Thyroid gland (tissue), 4 donors: ENCODE measurements at places on chromosomes 3 and 15. TPM values are rescaled to one million over a fixed set of nuclear protein-coding genes. Genes with fewer than 3 reads are reported as not detected.

- H3K27me3 ChIP-seq, result no peaks in the 10 kb centered on the region
- no peak overlapping the region for H3K4me3 ChIP-seq
- H3K36me3 ChIP-seq, result no peaks in the 10 kb centered on the region
- DNase-seq, result no peak
- no peak overlapping the region for H3K27ac ChIP-seq
Observed at GRCh38 chr3:150653110-150653561, 50.0 kb downstream of the SELENOT start.

- H3K4me1 ChIP-seq, result peaks cover 60% of the 10 kb centered on the region
- DNase-seq, result no peak
- peaks cover 11% of the 10 kb centered on the region for H3K36me3 ChIP-seq
- peak overlapping the region; percentile 83 for H3K27ac ChIP-seq
- no peaks in the 10 kb centered on the region for H3K27me3 ChIP-seq
- no peak overlapping the region for H3K4me3 ChIP-seq
Observed at GRCh38 chr3:11558002-11558401, 85.7 kb downstream of the VGLL4 start.

GRCh38 chr15:93040288-93041158 lies 48.5 kb downstream of the RGMA start:
- no peak overlapping the region for H3K4me3 ChIP-seq
- H3K27me3 ChIP-seq, result no peaks in the 10 kb centered on the region
- H3K36me3 ChIP-seq, result no peaks in the 10 kb centered on the region
- peak; percentile 51 for DNase-seq
- H3K27ac ChIP-seq, result no peak overlapping the region
- no peaks in the 10 kb centered on the region for H3K4me1 ChIP-seq

- H3K27me3 ChIP-seq, result no peaks in the 10 kb centered on the region
- no peaks in the 10 kb centered on the region for H3K4me1 ChIP-seq
- no peaks in the 10 kb centered on the region for H3K36me3 ChIP-seq
Observed at GRCh38 chr15:60417112-60417511, 19.3 kb upstream of the ANXA2 start.

- H3K4me3 ChIP-seq, result no peak overlapping the region
- no peaks in the 10 kb centered on the region for H3K27me3 ChIP-seq
- H3K27ac ChIP-seq, result no peak overlapping the region
- no peak for DNase-seq
Observed at GRCh38 chr15:29734917-29735572, 87.2 kb downstream of the TJP1 start.

VGLL3 gene
- total RNA-seq, result 13.9 TPM

DNA sequence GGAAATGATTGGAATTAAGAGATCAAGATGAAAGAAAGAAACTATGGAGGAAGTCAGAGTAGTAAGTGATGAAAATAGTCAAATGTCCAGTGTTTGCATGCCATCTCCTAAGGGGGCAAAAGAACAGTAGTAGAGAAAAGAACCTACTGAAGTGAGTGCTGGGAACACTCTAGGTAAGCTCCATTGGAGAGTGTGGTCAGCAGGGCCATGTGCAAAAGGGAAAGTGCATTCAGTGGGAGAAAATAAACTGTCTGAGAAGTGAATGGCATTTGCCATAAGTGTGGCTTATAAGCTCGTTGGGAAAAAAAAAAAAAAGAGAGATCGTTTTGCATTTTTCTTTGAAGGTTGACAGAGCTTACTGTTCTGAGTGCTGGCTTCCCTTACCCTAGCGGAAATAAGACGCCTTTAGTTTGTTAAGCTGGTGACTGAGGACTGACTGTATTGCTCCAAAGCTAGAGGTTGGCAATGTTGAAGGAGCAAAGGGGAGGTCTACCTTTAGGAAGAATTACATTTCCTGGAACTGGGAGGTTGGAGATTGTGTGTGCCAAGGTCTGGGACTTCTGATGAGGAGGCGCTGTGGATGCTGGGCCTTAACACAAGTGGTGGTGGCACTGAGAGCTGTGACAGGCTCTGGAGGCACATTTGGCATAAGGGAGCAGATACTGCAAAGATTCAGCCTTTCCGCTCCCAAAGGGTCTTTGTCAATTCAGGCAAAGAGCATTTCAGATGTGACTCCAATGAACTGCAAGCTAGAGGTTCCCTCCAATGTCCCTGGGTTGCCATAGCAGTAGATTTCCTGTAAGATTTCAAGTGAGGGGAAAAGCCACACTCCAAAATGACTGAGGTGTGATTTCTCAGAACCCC lies 287.8 kb upstream of the SATB1 start:
- H3K27ac ChIP-seq, result no peak overlapping the region
- no peak for DNase-seq
- H3K4me1 ChIP-seq, result no peaks in the 10 kb centered on the region
- H3K36me3 ChIP-seq, result no peaks in the 10 kb centered on the region

- H3K4me1 ChIP-seq, result no peaks in the 10 kb centered on the region
- no peak overlapping the region for H3K4me3 ChIP-seq
- no peaks in the 10 kb centered on the region for H3K27me3 ChIP-seq
- no peak for DNase-seq
- H3K36me3 ChIP-seq, result no peaks in the 10 kb centered on the region
Observed at GRCh38 chr15:99556011-99556410, 9.8 kb upstream of the MEF2A start.

- H3K36me3 ChIP-seq, result no peaks in the 10 kb centered on the region
- H3K4me3 ChIP-seq, result no peak overlapping the region
- no peaks in the 10 kb centered on the region for H3K4me1 ChIP-seq
- no peak overlapping the region for H3K27ac ChIP-seq
- no peaks in the 10 kb centered on the region for H3K27me3 ChIP-seq
- DNase-seq, result no peak
Observed at GRCh38 chr3:7437231-7437630, 576.3 kb downstream of the GRM7 start.

GRCh38 chr3:23455084-23455483 lies 252.0 kb downstream of the UBE2E2 start:
- peaks cover 6% of the 10 kb centered on the region for H3K4me1 ChIP-seq
- no peak overlapping the region for H3K4me3 ChIP-seq
- H3K27ac ChIP-seq, result no peak overlapping the region
- H3K27me3 ChIP-seq, result no peaks in the 10 kb centered on the region

DNA sequence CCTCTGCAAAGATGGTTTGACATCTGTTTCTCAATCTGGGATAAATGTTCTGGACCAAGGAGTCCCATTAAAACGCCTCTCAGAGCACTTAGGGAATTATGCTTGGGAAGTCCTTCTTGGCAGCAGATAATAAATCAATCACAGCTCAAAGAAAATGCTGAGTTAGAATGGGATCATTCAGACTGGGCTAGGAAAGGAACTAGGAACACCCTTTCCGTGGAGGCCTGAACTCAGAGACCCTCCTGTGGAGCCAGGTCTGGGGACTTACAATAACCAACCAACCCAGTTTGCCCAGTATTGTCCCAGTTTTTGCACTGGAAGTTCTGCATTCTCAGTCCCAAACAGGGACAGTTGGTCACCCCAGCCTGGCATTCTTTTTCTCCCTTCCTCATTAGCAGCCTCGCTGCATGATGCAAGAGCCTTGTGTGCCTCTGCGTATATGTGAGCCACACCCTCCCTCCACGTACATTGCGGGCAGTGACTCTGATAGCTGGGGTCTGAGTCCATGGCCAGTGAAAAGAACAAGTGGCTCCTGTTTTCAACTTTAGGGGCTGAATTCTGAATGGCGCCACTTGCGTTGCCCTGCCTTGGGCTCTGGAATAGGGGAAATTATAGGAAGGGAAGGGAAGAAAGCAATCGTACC lies 88.7 kb downstream of the SEMA5B start:
- no peaks in the 10 kb centered on the region for H3K36me3 ChIP-seq
- no peaks in the 10 kb centered on the region for H3K4me1 ChIP-seq
- no peak overlapping the region for H3K27ac ChIP-seq
- H3K27me3 ChIP-seq, result no peaks in the 10 kb centered on the region
- DNase-seq, result no peak
- no peak overlapping the region for H3K4me3 ChIP-seq

DNA sequence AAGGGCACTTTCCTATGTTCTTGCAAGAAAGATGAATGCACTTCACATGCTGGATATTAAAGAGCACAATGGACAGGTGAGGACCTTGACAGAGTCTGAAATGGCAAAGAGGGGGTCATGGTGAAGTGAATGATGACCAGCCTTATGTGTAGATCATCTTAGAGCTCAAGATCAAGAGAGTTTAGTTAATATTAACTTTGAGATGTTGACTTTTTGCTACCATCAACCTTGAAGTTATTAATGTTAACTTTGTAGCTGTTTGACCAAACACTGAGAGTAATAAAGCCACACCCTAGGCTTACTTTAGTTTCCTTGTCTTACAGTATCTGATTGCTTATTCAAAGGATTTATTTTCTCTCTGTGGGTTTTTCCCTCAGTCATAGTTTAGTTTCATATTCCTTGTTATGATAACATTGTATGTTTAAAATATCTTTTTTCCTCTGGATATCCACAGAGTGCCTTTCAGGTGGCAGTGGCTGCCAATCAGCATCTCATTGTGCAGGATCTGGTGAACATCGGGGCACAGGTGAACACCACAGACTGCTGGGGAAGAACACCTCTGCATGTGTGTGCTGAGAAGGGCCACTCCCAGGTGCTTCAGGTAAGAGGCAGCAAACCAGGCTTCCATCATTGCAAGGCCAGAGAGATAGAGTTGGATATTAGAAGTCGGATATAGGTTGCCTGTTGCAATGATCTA lies 5.4 kb downstream of the NFKBIZ start:
- H3K27me3 ChIP-seq, result no peaks in the 10 kb centered on the region
- H3K4me1 ChIP-seq, result peaks cover 9% of the 10 kb centered on the region
- peaks cover 74% of the 10 kb centered on the region for H3K36me3 ChIP-seq

GRCh38 chr3:102037209-102037608 lies 187.9 kb downstream of the NFKBIZ start:
- DNase-seq, result no peak
- H3K4me1 ChIP-seq, result peaks cover 10% of the 10 kb centered on the region
- H3K36me3 ChIP-seq, result no peaks in the 10 kb centered on the region
- no peaks in the 10 kb centered on the region for H3K27me3 ChIP-seq

DNA sequence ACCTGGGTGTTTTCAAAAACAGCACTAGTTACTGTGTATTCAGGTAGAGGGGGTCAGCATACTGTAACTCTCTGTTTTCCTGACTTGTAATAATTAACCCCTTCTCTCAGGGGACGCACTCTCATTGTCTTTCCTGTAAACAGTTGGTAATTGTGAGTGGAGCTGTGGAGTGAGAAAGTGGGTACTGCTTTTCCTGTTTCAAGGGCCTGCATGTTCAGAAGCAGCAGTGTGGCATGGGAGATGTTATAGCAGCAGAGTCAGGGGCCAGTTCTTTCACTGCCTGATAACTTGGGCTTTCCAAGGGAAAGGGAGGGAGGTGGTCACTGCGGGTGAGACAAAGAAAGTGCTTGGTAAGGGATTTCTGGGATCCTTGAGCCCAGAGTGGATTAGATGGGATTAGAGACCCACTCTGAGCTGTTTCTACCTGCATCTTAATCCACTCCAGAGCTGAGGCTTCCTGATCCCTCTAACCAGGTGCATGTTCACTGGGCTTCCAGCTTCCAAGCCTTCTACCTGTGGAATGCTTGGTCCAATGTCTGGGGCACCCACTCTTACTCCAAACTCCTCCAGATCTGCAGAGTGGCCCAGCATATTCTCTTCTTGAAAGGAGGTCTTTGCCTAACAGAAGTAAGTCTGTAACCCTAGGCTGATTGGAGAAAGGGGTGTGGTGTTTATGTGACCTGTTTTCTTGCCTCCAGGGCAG lies 105.2 kb downstream of the RPLP1 start:
- peak; percentile 19 for DNase-seq
- peak overlapping the region; percentile 38 for H3K27ac ChIP-seq
- no peaks in the 10 kb centered on the region for H3K36me3 ChIP-seq
- H3K27me3 ChIP-seq, result no peaks in the 10 kb centered on the region

- no peaks in the 10 kb centered on the region for H3K4me1 ChIP-seq
- H3K4me3 ChIP-seq, result no peak overlapping the region
- no peak overlapping the region for H3K27ac ChIP-seq
- DNase-seq, result no peak
Observed at GRCh38 chr15:89758283-89758682, 7.2 kb upstream of the MESP1 start.

- no peaks in the 10 kb centered on the region for H3K36me3 ChIP-seq
- H3K27me3 ChIP-seq, result no peaks in the 10 kb centered on the region
- H3K27ac ChIP-seq, result no peak overlapping the region
- no peaks in the 10 kb centered on the region for H3K4me1 ChIP-seq
Observed at GRCh38 chr3:40653878-40654277, 129.1 kb downstream of the ZNF621 start.

DBR1 gene
- 17.9 TPM for total RNA-seq

NBEAL2 gene
- 26.6 TPM for total RNA-seq

DNA sequence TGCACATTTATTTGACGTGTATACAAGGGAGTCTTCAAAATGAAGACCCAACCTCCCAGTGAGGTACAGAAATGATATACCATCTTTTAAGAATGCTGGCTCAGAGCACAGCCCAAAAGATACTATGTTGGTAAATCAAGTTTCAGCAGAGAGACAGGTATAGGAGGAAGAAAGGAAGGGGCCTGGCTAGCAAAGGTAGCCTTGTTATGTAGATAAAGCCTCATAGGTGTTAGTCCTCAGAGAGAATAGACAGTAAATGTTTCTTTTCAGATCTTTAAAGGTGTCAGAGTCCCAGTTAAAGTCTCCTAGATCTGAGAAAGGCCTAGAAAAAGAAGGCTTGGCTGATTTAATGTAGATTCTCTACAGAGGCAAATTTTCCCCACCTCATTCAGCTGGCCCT lies 213.8 kb downstream of the SI start:
- H3K4me3 ChIP-seq, result no peak overlapping the region
- no peak for DNase-seq

GRCh38 chr3:129756871-129757270 lies 136.6 kb downstream of the TMCC1 start:
- H3K27me3 ChIP-seq, result no peaks in the 10 kb centered on the region
- H3K4me3 ChIP-seq, result no peak overlapping the region
- H3K36me3 ChIP-seq, result no peaks in the 10 kb centered on the region
- no peak overlapping the region for H3K27ac ChIP-seq
- DNase-seq, result no peak

- H3K27me3 ChIP-seq, result no peaks in the 10 kb centered on the region
- H3K27ac ChIP-seq, result no peak overlapping the region
- H3K4me1 ChIP-seq, result peaks cover 11% of the 10 kb centered on the region
- H3K4me3 ChIP-seq, result no peak overlapping the region
- DNase-seq, result peak; percentile 41
- no peaks in the 10 kb centered on the region for H3K36me3 ChIP-seq
Observed at GRCh38 chr15:73794443-73795133, 41.4 kb upstream of the INSYN1 start.

ZBTB38 gene
- total RNA-seq, result 151 TPM
